ENCODE measurements at places on chromosomes 1 and 21.
A peak's percentile ranks its signal among the peaks of the same experiment; 100 is the strongest.

- DNase-seq: no peak
Observed at GRCh38 chr1:61399199-61399598, 316.8 kb downstream of the NFIA start.

- peak; percentile 13 for DNase-seq
Observed at GRCh38 chr1:229070168-229070567, 200.7 kb upstream of the RAB4A start.

GRCh38 chr1:117883616-117884015 lies 45.8 kb downstream of the GDAP2 start:
- DNase-seq: no peak

DNA sequence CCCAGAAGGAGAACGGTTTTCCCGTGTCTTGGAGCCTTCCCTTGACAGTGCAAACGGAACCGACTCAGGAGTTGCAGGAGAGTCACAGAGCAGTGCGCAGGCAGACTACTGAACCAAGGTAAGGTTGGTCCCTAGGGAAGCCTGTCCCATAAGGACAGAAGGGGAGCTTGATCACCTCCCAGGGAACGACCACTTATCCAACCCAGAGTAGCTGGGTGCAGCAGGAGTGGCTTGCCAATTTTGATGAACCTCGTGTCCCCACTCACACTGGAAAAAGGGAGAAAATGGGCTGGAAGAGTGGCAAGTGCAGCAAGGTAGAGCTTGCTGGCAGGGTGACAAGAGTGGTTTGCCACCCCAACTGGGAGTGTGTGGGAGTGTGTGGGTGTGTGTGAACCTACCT lies 95.1 kb downstream of the LIPI start:
- no peak for DNase-seq

- no peak for DNase-seq
Observed at GRCh38 chr1:178796013-178796412, 71.0 kb downstream of the RALGPS2 start.

GRCh38 chr1:36639461-36639860 lies 156.7 kb upstream of the CSF3R start:
- no peak for DNase-seq

DNA sequence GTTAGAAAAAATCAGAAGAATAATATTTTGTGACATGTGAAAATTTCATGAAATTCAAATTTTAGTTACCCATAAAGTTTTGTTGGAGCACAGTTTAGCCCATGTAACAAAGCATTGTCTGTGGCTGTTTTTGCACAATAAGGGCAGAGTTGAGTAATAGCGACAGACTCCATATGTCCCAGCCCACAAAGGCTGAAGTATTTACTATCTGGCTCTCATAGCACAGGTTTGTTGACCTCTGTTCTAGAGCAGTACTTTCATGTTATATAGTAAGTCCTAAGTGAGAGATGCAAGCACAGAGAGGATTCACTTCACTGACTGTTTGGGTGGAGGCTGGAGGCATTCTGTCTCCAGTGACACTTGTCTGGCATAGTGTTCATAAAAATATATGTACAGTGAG lies 6.8 kb downstream of the LAMC1 start:
- DNase-seq: no peak

- DNase-seq: no peak
Observed at GRCh38 chr21:32456497-32456918, 44.0 kb downstream of the EVA1C start.

GRCh38 chr1:232978091-232978634 lies 27.8 kb downstream of the NTPCR start:
- no peak for DNase-seq

DNA sequence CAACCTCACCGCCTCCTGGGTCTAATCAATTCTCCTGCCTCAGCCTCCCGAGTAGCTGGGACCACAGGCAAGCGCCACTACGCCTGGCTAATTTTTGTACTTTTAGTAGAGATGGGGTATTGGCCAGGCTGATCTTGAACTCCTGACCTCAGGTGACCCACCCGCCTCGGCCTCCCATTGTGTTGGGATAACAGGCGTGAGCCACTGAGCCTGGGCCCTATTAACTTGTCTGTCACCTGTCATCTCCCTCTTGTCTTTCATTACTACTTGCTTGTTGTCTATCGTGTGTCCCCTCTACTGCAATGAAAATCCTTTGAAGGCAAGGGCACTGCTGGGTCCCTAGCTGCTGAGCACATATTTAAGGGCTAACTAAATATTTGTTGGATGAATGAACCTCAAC lies 3.4 kb downstream of the UQCRHL start:
- no peak for DNase-seq

- no peak for DNase-seq
Observed at GRCh38 chr1:101902199-101902598, 94.5 kb downstream of the OLFM3 start.

DNA sequence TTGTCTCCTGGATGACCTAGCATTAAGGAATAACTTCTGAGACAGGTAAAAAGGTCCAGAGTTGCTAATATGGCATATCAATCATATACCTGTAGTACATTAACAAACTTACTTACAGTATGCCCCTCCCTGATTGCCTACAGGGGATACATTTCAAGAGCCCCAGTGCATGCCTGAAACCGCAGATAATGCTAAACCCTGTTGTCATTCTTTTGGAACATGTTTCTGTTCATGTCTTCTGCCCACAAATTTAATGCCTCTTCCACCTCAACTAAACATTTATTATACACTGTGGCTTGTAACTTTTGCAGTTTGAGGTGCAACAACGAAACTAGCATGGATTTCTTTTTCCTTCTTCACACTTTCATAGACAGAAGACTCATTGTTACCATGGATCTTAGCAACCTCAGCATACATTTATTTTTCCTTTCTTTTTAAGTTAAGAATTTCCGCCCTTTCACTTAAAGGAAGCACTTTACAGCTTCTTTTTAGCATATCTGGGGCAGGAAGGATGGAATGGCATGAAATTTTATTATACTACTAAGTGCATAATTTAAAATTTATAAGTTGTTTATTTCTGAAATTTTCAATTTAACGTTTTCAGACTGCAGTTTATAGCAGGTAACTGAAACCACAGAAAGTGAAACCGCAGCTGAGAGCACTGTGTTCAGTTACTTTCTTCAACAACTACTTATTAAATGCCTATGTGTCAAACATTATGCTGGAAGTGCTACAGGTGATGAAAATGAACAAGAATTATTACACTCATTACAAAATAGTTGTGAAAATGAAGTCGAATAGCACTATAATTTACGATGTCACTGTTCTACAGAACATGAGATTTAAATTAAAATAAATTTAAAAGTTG lies 25.3 kb downstream of the F13B start:
- DNase-seq: no peak

- DNase-seq: no peak
Observed at GRCh38 chr1:108862698-108863477, 6.0 kb upstream of the AKNAD1 start.

GRCh38 chr1:19921310-19921709 lies 2.1 kb downstream of the PLA2G2E start:
- DNase-seq: no peak

DNA sequence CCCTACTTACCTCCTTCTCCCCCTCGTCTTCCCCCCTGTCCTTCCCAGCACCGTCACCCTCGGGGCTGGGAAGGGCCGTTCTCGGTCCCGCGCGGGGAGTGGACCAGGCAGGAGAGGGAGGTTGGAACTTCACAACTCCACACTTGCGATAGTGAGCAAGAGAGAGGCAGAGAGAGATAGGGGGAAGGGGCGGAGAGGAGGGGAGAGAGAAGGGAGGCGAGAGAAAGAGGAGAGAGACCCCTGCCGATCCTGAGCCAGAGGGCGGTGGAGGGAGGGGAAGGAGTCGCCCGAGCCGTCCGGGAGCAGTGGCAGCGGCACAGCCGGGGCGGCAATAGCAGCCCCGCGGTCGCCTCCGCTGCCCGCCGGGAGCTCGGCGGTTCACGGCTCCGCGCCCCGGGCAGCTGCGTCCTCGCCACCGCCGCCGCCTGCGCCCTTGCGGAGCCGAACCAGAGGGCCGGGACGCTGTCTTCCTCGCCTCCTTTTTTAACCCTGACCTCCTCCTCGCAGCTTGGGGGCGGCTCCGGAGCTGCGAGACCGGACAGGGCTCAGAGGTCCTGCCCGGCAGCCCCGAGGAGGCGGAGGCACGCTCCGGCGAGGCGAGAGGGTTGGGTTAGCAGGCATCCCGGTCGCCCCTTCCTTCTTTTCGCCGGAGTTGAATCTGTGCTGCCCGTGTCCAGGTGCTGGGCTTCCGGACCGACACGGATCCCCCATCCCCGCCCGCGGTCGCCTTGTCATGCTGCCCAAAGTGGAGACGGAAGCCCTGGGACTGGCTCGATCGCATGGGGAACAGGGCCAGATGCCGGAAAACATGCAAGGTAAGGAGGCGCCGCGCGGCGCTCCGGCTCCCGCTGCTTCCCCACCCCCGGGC lies 11.7 kb downstream of the NR5A2 start:
- DNase-seq: no peak

DNA sequence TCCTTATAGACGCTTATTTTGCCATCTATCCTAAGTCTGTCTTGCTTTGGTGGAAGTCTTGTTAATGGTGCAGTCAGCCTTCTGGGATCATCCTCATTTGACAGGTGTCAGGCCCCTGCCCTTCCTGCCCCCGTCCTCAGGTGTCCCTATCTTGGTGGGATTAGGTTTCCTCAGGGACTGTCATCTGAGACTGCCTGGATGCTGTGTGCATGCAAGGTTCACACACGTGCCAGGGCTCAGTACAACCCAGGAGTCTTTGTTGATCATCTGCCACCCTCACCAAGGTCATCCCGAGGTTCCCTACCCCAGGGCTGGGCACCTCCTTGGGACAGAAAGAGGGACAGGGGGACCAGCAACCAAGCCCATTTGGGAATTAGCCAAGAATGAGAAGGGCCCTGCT lies 18.0 kb downstream of the PADI2 start:
- no peak for DNase-seq
